ENCODE measurements at places on chromosomes 16 and 17.

- no peak for DNase-seq
These were observed 18.6 kb upstream of the PITPNM3 start for GRCh38 chr17:6574687-6575595.

GRCh38 chr16:84970447-84971127 is 40.7 kb downstream of the ZDHHC7 start:
- DNase-seq = peak; percentile 92

DNA sequence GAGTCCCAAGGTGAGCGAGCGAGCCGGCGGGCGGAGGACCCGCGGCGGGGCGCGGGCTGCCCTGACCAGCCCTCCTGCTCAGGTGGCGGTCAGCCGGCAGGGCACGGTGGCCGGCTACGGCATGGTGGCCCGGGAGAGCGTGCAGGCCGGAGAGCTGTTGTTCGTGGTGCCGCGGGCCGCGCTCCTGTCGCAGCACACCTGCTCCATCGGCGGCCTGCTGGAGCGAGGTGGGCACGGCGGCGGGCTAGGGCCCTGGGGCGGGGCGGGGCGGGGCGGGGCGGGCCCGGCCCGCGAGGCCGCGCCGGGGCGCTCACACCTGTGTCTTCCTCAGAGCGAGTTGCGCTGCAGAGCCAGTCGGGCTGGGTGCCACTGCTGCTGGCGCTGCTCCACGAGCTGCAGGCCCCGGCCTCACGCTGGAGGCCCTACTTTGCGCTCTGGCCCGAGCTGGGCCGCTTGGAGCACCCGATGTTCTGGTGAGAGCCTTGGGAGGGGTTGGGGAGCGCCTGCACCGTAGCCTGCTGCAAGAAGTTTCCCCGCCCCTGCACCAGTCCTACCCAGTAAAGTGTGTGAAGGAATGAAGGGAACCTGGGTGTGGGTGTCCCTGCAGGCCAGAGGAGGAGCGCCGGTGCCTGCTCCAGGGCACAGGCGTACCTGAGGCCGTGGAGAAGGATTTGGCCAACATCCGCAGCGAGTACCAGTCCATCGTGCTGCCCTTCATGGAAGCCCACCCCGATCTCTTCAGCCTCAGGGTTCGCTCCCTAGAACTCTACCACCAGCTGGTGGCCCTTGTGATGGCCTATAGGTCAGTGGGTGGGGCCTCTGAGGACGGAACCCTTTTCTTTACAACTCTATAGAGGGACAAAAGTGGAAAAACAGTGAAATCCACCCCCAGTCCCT is 802 bp downstream of the SETD6 start:
- DNase-seq = peak; percentile 58

DNA sequence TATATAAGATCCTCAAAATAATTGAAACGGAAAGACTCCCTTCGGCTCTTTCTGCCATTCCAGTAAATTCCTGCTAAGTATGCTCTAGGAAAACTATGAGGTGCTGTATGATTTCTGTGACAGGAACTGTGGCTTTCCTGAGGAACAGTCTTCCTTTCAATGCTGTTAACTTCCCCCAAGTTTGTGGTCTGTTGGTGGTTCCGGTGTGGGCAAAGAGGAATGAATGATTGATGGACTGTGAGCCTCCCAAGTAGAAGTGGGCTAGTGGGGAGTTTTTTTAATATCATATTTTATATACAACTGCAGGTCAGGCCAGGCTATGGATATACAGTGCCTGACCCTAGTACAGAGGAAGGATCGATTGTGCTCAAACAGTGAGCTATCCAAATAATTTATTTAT is 560.7 kb upstream of the RBFOX1 start:
- DNase-seq = no peak

DNA sequence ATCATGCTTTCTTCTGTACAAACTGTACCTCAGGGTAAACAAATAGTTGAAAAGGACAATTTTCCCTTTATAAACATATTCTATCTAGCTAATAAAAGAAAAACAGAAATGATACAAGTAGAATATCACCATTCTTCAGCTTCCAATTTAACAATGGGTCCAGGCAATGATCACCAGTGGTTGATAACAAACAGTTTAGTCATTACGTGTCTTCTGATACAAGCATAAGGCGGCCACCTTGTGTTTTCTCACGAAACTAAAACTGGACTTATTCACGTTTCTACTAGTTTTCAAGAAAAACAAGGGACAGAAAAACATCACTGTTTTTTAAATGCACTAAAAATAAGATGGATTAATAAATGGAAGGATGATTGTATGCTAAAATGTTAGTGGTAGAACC is 58.3 kb downstream of the STH start:
- no peak for DNase-seq

- no peak for DNase-seq
These were observed 34.9 kb downstream of the WSCD1 start for GRCh38 chr17:6104956-6105648.

- peak; percentile 37 for DNase-seq
These were observed 151.1 kb upstream of the WSCD1 start for GRCh38 chr17:5919089-5919488.

DNA sequence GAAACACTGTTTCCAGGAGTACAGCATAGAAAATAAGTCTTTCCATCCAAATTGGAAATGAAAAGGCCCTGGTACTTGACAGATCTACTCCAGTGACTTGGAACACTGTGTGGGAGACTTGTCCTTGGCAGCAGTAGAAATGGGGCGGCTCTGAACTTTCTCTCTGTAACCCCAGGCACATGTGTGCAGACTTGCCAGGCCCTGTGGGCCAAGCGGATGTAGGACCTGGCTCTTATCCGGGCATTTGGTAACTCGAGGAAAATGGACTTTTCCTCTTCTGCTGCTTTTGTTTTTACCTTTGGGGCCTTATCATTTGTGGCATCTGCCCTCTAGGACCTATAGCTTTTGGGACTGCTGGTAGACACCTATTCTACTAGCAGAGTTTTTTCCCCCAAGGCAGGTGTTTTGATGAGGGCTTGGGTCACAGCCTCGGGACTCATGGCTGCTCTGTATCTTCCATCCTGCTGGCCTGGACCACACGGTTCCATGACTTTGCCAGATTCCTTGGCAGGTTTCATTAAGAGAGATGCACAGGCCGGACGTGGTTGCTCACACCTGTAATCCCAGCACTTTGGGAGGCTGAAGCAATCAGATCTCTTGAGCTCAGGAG is 43.5 kb downstream of the SMPD3 start:
- DNase-seq = no peak

GRCh38 chr17:72588961-72589360 is 468.1 kb downstream of the SOX9 start:
- no peak for DNase-seq

- DNase-seq = no peak
These were observed 23.6 kb downstream of the USP6 start for GRCh38 chr17:5139458-5139732.

DNA sequence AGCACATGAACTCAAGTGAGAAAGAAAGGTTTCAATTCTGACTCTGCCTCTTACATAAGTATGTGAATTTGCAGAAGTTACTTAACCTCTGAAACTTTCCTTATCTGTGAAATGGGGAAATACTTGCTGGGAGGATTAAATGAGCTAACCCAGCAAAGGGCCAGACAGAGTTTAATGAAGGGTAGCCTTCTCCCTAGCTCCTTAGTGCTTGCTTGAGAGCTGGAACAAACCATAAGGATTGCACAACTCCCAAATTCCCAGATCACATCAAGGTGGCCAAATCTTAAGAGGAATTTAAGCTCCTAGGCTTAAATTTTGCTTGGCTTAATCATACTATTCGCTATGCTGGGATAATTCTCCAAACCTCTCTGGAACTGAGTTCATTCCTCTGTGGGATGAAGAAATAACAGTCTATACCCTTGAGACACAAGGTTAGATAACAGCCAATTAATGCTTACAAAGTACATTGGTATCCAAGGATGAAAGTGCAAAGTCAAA is 11.8 kb upstream of the WSB1 start:
- no peak for DNase-seq

DNA sequence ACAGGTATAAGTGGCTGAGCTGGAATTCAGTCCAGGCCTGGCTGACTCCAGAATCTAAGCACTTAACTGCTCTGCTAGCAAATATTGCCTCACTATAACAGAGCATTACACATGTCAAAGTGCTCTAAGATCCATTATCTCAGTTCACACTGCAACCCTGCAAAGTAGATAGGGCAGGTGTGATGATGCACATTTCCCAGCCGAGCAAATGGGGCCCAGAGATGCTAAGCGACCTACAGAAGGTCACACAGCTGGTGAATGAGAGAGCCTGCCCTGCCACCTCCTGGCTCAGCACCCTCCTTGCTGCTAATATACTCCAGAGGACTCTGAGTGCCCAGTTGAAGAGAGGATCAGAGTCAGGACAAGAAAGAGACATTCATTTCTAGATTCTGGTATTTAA is 73.6 kb upstream of the CCL1 start:
- no peak for DNase-seq

GRCh38 chr16:19520861-19521331 is 1.0 kb downstream of the GDE1 start:
- peak; percentile 39 for DNase-seq

GRCh38 chr17:39650121-39650579 is 13.2 kb downstream of the STARD3 start:
- DNase-seq = no peak

DNA sequence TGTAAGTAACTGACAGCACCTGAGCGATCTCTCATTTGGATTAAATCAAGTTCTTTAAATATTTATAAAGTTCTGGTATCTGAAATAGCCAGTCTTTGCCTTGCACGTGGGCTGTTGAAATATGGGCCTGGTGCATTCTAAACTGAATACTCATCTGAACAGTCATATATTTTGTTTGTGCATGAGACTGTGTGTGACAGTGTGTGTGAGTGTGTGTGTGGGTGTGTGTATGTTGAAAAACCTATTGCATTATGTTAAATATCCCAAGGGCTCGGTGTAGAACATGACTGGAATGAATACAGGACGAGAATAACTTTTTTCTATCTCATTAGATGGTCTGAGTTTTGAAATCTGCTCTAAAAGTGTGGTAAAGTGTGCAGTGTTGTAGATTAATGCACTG is 82.4 kb upstream of the TOX3 start:
- no peak for DNase-seq

- no peak for DNase-seq
These were observed 3.6 kb downstream of the CRAMP1 start for GRCh38 chr16:1615761-1616160.

- peak; percentile 13 for DNase-seq
These were observed 38.2 kb upstream of the NUDT7 start for GRCh38 chr16:77684181-77684526.

DNA sequence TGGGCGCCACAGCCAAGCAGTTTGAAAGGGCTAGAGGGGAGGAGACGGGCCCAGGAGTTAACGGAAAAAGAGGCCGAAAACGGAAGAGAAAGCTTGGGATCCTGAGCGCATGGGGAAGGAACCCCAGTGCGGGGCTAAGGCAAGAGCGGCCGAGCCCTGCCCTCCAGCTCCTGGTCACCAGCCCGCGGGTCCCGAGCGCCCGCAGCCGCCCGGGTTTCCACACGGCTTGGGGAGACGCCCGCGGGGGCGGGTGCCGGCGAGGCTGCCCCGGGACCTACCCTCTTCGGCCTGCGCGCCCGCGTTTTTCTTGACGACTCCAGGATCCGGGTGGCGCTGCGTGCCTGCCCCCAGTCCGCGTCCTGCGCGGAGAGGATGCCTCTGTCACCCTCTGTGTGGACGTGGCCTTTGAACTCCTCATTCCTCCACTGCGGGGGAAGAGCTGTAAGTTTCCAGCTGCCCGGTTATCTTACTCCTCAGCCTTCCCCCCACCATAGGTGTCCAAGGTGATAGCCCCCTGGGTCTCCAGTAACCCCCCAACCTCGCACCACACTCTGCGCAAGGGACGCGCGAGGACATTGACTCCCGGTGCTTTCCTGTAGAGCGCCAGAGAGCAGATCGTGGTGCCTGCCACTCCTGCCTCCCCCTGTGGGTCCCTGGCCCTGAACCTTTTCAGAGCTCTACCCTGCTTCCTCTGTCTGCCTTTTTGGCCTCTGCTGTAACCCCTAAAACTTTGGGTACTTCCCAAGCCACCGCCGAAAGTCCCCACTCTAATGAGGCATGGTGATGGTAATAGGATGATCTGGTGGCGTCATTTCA is 1.7 kb upstream of the CDH11 start:
- DNase-seq = no peak

DNA sequence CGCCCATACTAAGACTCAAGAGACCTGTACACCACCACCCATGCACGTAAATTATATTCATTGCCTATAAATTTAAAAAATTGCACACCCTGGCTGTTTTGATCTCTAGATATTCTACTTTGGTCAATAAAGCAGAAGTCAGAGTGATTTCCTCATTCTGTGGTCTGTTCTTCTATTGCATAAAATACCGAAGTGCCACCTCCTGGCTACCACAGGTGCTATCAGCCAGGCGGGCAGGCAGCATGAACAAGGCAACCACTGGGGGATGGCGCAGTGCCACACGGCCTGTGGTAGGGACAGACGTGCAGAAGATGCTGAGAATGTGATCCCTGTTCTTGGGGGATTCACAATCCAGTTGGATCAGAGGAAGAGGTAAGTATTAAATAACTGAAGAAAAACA is 122.3 kb downstream of the CDK5R1 start:
- no peak for DNase-seq

DNA sequence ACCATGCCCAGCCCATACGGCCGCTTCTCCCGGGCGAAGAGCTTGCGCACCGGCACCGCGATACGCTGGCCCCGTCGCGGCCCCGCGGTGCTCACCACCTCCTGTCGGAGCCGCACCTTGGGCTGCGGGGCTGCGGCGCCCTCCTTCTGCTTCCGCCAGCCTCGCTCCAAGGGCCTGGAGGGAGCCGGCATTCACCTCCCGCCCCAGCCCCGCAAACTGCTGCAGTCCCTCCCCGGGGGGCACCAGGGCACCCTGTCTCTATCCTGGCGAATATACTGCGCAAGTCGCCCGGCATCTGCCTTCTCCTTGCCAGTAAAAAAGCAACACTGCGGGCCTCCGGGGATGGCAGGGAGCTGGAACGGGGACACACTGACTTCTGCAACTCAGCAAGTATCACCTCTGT is 8.3 kb downstream of the SNRNP25 start:
- no peak for DNase-seq

GRCh38 chr16:14043278-14043677 is 27.8 kb upstream of the MRTFB start:
- no peak for DNase-seq

DNA sequence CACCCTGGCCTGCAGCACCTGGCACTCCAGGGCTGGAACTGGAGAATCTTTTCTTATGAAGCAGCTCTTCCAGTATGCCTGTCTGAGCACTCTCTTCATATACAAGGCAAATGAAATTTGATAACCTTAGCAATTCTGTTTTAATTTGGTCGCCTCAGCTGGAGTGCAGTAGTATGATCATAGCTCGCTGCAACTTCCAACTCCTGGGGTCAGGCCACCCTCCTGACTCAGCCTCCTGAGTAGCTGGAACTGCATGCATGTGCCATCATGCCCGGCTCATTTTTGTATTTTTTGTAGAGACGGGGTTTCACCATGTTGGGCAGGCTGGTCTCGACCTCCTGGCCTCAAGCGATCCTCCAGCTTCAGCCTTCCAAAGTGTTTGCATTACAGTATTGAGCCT is 140.8 kb upstream of the CHMP6 start:
- no peak for DNase-seq

DNA sequence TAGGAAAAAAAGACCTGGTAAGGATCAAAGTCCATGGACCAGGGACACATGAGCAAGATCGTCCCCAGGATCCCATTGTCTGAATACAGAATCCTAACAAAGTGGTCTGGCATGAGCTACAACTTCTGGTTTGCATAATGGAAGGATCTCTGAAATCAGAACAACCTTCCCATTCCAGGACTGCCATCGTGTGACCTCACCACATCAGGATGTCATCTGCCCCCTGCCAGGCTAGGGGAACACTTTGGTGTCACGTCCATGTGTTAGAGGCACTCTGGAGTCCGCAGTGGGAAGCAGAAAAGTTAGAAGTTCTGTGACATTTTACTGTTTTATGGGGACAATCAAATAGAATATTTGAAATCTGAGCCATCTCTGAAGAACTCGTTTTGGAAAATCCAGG is 160.7 kb downstream of the RGS9 start:
- DNase-seq = no peak

All from ELF-1 (cell line).